Nephron progenitor cell (in vitro differentiated cells): ENCODE measurements at places on chromosomes 1 and 21.

DNA sequence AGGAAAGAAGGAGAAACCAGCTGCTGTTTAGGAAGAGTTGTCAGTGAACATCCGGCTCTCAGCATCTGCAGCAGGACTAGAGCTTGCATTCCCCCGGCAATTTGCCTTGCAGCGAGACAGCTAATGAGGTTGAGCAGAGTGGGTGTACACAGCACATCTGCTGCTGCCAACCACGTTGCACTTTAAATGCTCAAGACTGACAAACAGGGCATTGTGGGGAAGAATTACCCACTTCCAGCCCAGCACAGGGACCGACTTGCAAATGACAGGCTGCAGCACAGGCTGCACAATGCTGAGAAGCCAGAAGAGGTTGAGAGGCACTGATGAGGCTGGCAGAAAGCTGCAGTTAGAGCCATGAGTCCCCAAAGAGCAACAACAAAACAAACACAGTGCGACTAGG, 47.5 kb upstream of the PLA2G2C start:
- DNase-seq, result no peak

- no peak for DNase-seq
Observed at GRCh38 chr1:234458352-234459017, 20.5 kb downstream of the TARBP1 start.

- no peak for DNase-seq
Observed at GRCh38 chr1:231887866-231888265, 261.3 kb downstream of the DISC1 start.

DNA sequence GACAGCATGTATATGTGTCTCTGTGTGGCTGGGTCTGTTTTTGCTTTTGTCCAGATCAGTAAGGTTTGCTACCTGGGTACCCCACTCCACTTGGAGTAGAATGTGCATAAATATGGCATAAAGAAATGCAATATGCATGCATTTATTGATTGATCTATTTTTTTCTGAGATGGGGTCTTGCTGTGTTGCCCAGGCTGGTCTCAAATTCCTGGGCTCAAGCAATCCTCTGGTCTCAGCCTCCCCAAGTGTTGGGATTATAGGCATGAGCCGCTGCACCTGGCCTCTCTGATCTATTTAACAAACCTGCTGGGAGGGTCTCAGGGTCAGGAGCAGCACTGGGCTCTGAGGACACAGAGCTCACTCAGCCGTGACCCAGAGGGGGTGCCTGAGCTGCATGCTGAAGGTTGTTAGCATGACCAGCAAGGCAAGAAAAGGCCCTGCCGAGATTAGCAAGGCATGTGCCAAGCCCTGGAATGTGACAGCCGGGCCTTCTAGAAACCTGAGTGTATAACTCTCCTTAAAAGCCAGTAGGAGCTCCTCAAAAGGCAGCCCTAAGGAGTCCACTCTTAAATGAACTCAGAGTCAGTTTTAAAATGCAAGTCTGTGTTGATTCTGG, 22.5 kb downstream of the PCSK9 start:
- no peak for DNase-seq

DNA sequence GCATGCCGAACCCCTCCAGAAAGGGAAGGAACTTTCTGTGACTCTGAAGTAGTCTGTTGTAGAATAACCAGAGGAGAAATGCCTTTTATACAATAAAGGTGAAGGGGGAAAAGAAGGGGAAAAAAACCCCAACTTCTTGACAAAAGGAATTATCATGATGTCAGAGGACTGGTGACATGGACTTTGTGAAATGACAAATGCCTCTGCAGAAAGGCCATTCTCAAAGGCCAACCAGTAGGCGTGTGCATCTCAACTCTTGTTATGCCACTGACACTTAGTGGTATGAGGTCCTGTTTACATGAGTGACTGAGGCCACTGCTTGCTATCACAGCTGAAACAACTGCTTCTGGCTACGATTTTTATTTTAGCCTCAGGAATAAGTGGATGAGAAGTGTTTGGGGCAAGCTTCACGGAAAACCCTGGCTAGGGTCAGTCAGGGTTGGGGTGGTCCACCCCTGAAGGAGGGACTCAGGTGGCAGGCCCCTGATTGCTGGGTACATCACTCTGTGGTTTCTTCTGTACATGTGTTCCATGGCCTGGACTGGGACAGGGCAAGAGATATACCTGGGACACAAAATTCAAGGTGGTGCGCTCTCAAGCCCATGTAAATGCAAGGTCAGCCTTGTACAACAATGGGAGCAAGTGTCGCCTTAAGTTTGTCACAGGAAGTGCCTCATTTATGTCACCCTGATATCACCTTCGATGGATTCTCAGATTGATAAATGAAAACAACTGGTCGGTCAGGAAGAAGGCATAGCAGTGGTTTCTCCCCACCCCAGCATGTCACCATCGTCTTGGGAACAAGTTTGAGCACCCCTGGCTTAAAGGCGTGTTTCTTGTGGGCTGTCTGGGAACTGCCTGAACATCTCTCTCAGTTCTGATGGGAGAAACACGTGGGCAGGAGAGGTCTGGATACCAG, 12.4 kb downstream of the RUNX1 start:
- DNase-seq, result no peak

- no peak for DNase-seq
Observed at GRCh38 chr1:213264531-213264930, 213.5 kb downstream of the RPS6KC1 start.

DNA sequence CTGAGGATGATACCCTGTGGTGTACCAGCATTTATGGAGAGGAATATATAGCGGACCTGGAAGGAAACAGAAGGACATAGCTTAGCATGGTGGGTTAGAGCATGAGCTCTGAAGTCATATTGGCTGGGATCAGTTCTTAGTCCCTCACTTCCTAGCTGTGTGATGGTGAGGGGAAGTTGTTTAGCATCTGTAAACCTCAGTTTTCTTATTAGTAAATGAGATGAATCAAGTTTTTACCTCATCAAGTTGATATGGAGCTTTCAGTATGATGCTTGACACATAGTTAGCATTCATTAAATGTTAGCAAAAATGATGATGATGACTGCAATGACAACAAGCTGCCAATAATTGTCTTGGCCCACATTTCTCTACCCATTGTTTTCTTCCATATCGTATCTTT, 84.8 kb downstream of the NEK7 start:
- DNase-seq, result no peak

- DNase-seq, result peak; percentile 67
Observed at GRCh38 chr1:236395230-236395946, 1.3 kb downstream of the EDARADD start.

DNA sequence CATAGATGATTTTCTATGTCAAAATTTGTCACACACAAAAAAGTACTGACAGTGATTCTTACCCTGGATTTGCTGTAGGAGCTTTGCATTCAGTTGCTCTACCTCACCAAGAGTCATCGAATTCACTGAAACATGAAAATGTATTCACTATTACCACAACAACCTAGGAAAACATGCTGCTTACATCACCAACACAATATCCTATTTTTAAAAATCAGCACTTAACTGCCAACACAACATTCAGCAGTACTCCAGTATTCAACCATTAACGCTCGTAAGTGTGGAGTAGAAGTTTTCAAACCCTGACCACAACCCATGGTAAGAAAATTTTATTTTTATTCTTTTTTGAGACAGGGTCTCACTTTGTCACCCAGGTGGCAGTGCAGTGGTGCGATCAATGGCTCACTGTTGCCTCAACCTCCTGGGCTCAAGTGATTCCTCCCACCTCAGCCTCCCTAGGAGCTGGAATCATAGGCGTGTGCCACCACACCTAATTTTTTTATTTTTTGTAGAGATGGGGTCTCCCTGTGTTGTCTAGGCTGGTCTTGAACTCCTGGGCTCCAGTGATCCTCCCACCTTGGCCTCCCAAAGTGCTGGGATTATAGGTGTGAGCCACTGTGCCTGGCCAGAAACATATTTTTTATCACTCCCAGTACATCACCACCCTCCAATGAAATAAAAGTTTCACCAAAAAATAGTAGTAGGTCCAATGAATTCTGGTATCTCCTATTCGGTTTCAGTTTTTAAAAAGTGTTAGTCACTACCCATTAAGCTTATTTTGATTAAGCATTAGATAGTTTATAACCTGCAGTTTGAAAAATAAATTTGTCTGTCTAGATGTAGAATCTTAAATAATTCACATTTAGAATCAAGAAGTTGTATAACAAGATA, 23.8 kb downstream of the C21orf91 start:
- DNase-seq, result no peak

GRCh38 chr1:85579622-85580021, 939 bp upstream of the CCN1 start:
- peak; percentile 34 for DNase-seq

DNA sequence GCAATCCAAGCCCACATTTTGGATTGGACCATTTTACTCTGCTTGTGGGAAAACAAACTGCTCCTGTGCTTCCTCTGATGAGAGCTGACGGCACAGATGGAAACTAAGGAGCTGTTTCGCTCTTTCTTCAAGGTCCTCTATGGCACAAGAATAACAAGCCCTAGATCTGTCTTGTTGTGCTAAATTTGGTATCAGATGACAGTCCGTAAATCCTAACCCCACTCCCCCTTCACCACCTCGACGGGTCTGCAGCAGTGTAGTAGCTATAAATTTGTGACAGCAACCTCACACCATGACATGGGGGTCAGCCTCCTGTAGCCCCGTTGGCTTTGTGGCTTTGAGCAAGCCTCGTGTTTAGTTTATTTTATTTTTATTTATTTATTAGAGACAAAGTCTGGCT, 85.9 kb downstream of the ADSS2 start:
- peak; percentile 33 for DNase-seq

DNA sequence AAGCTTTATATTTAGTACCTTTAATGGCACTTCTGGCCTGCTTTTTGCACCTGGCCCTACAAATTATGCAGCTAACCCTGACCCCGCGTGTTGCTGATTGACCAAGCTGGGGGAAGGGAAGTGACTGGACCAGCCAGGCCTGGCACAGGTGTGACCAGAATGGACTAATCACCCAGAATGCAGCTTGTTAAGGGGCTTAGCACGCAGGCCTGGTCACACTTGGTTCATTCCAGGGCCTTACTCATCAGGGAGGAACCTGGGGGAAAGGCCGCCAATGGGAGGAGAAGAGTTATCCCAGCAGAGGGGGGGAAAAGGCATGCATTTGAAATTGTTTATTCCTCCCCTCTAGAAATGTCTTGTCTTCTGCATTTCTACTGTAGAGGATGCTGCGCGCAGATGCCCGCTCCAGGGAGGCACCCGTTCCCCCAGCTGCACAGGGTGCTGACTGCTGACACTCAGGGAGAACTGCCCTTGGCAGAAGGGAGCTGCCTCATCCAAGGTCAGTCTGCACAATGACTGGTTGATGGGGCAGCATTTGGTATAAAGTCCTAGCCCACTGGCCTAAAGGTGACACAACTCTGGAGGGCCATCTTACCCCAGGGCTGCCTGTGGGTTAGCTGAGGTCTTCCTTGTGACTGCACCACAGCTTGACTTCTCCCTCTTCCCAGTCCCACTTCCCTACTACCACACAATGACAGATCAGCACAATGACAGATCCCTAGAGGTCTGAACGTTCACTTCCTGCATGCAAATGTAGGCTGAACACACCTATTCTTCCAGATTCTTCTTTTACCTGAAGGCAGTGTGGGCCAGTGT, 29.0 kb downstream of the DHCR24 start:
- no peak for DNase-seq

DNA sequence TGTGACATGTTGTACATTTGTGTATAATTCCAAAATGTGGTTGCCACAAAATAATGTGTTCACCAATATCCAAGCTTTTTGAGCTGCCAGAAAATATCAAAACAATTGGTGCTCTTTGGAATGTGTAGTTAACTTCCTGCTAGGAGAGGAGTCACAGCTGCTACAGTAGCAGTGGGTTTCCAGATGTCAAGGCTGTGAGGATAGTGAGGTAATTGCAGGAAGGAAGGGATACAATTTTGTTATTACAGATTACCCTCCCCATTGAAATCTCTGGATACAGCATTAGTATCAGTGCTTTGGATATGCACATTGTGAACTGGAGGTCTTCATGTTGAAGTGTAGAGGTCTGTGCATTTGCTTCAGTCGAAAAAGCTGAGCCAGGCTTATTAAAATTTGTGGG, 253.2 kb downstream of the PTPRC start:
- DNase-seq, result no peak

- DNase-seq, result no peak
Observed at GRCh38 chr21:15455819-15456462, 273.8 kb upstream of the USP25 start.

DNA sequence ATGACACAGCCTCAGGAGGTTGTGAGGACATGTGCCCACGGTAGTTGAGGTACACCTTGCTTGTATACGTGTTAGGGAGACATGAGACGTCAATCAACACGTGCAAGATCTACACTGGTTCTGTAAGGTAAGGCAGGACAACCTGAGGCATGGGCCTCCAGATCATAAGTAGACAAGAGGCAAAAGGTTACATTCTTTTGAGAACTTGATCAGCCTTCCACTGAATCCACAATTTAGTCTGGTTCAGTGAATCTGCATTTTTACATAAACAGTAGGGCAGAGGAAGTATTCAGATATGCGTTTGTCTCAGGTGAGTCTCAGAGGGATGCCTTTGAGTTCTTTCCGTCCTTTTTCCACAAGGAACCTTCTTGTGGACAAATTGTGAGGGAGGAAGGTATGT, 348.9 kb downstream of the ASTN1 start:
- DNase-seq, result no peak

DNA sequence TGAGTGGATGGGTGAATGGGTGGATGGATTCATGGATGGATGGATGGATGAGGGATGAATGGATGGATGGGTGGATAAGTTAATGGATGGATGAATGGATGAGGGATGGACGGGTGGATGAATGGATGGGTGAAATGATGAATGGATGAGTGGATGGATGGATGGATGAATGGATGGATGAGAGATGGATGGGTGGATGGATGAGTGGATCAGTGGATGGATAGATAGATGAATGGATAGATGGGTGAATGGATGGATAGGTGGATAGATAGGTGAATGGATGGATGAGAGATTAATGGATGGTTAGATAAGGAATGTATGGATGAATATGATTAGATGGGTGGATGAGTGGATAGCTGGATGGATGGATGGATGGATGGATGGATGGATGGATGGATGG, 313.5 kb downstream of the NPHP4 start:
- DNase-seq, result no peak

DNA sequence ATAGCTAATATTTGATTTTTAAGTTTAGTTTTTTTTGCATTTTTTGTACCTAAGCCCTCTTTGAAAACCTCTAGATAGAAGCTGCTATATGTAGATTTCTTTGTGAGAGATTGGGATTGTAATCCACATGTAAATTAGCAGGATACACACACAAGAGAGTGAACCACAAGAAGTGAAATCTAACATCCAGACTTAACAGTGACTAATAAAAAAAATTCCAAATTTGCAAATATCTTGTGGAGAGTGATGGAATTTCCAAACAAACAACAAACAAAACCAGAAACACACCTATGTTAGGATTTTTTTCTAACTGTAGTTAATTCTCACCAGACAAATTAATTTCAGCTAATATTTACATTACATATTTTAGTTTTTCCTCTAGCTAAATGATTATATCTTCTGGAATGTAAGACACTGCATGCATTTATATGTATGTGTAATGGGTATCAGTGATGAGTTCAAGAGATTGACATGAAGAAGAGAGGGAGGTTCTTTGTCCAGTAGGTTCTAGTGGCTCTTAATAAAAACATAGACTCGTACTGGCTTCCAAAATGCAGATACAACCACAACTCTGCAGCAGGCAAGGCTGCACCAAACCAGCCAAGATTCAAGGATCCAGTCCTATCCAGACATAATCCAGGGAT, 12.8 kb downstream of the CLDN17 start:
- no peak for DNase-seq

GRCh38 chr21:28936721-28937120, 56.0 kb downstream of the LTN1 start:
- DNase-seq, result no peak

- no peak for DNase-seq
Observed at GRCh38 chr1:2845869-2846268, 44.4 kb upstream of the TTC34 start.

GRCh38 chr1:108533351-108534083, 26.4 kb upstream of the EEIG2 start:
- no peak for DNase-seq
